Naive thymus-derived CD4-positive, alpha-beta T cell (primary cell): ENCODE measurements at places on chromosomes 7 and 10. TPM values are rescaled to one million over a fixed set of nuclear protein-coding genes. Genes with fewer than 3 reads are reported as not detected.

DNAJC12 gene
- total RNA-seq: not detected

GRCh38 chr10:63042256-63042655 lies 90.9 kb upstream of the NRBF2 start:
- H3K36me3 ChIP-seq: no peaks in the 10 kb centered on the region
- no peaks in the 10 kb centered on the region for H3K27me3 ChIP-seq
- no peaks in the 10 kb centered on the region for H3K4me1 ChIP-seq
- DNase-seq: no peak
- H3K4me3 ChIP-seq: no peak overlapping the region

DNA sequence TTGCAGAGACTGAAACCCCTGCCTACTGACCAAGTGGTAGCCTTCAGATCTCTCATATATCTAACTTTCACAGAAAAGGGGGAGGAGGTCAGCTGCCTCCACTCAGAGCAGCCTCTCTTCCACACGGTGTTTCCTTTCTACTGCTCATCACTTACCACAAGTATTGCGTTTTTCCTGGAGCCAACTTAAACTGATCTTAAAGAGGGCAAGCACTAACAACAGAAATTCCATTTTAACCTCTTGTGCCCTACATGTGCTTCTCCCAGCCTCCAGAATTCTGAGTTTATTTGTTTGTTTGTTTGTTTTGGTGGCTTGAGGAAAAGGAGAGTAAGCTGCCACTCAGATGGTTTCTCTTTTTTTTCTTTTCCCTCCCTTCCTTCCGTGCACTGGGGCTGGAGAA lies 19.1 kb downstream of the SKIDA1 start:
- no peaks in the 10 kb centered on the region for H3K36me3 ChIP-seq
- H3K27me3 ChIP-seq: no peaks in the 10 kb centered on the region
- no peak overlapping the region for H3K27ac ChIP-seq
- H3K4me1 ChIP-seq: no peaks in the 10 kb centered on the region
- no peak overlapping the region for H3K4me3 ChIP-seq
- no peak for DNase-seq

DNA sequence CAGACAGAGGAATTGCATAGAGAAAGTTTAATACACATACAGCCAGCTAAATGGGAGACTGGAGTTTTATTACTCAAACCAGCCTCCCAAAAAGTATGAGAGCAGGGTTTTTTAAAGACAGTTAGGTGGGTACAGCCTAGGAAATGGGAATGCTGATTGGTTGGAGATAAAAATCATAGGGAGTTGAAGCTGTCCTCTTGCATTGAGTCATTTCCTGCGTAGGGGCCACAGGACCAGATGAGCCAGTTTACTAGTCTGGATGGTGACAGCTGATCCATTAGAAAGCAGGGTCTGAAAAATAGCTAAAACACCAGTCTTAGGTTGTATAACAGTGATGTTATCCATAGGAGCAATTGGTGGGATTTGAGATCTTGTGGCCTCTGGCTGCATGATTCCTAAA lies 76.1 kb upstream of the POM121L12 start:
- H3K4me1 ChIP-seq: no peaks in the 10 kb centered on the region
- no peak overlapping the region for H3K27ac ChIP-seq
- no peaks in the 10 kb centered on the region for H3K36me3 ChIP-seq
- H3K4me3 ChIP-seq: no peak overlapping the region
- no peaks in the 10 kb centered on the region for H3K27me3 ChIP-seq
- no peak for DNase-seq

- H3K4me1 ChIP-seq: peaks cover 4% of the 10 kb centered on the region
- H3K27me3 ChIP-seq: no peaks in the 10 kb centered on the region
- peaks cover 34% of the 10 kb centered on the region for H3K36me3 ChIP-seq
- DNase-seq: no peak
- H3K4me3 ChIP-seq: no peak overlapping the region
These were observed 14.7 kb downstream of the CYP2W1 start for GRCh38 chr7:997404-998395.

ELOVL3 gene
- not detected for total RNA-seq

H2BK1 gene
- total RNA-seq: 1.8 TPM

GRCh38 chr10:67925449-67926005 lies 41.1 kb downstream of the SIRT1 start:
- no peaks in the 10 kb centered on the region for H3K4me1 ChIP-seq
- H3K27ac ChIP-seq: no peak overlapping the region
- H3K36me3 ChIP-seq: no peaks in the 10 kb centered on the region
- DNase-seq: no peak
- no peaks in the 10 kb centered on the region for H3K27me3 ChIP-seq
